ENCODE measurements at places on chromosomes 16 and 17.

DNA sequence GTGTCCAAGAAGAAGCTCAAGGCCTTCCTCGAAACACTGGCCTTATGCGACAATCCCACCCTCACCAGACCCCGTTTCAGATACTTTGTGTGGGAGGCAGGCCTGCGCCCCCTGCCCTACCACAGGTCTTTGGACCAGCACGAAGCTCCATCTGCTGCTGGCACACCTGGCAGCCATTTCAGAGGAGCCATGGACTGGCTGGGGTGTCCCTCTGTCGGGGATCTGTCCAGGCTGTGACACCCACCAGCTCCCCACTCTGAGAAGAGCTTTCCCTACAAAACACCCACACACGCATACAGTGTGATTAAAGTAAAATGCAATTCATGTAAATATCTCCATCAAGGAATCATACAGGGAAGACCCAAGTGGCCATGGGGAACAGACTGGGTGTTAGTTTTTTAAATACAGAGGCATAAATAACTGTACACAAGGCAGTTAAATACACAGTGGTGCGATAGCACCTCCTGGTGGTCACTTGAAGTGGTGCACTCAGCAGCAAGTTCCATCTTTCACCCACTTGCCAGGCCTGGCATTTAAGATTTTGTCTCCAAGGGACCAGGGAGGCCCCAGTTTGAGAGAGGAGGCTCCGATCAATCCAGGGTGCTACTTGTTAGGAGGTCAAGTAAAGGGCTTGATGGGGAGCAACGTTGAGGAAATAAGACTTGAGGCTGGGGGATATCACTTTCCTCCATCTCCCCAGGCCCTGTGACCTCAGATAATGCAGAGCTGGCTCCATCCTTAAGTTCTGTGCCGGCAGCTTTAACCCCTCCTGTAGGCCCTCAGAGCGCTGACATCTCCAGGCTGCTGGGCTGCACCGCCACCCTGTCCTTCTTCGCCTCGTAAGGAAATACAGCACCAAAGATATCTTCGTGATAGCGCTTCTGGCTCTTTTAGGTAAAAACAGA is 43.6 kb downstream of the NOS2 start:
- DNase-seq: peak; percentile 61

GRCh38 chr16:55552621-55553020 is 13.9 kb upstream of the CAPNS2 start:
- no peak for DNase-seq

GRCh38 chr17:59712862-59713261 is 5.4 kb downstream of the VMP1 start:
- no peak for DNase-seq

GRCh38 chr17:42202696-42203095 is 8.4 kb upstream of the GHDC start:
- DNase-seq: no peak

DNA sequence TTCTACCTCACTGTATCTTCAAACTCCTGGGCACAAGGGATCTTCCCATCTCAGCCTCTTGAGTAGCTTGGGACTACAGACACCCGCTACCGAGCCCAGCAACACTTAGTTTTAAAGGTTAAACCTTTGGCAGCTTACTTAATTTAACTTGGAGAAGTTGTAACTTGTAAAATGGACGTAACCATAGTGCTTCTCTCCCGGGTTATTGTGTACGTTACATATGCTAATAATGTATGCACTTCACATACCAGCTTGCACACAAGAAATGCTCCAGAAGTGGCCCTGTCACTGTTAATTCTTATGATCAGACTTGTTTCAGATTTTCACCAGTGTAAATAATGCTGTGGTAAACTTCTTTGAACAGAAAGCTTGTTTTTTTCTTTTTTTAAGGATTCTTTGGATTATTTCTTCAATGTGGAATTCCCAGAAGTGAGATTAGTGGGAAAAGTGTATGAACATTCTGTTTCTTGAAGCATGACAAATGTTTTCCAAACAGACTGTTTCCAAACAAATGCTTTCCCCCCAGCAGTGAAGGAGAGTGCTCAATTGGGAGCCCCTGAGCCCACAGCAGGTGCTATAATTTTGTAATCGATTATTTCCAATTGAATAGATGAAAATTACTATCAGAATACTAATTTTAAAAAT is 61.5 kb downstream of the EPN2 start:
- no peak for DNase-seq

DNA sequence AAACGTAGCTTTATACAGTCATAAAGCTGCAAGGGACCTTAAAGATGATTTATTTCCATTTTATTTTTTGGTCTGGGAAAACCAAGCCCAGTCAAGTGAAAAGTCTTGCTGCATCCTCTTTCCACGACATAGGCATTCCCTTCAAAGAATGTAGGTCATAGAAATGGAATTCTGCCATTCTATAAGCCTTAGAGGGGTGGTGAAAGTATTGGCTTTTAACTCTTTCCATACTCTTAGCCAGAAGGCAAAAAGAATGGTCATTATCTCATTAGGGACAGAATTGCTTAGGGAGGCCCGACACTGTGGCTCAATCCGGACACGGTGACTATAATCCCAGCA is 7.9 kb upstream of the MSL1 start:
- DNase-seq: no peak

DNA sequence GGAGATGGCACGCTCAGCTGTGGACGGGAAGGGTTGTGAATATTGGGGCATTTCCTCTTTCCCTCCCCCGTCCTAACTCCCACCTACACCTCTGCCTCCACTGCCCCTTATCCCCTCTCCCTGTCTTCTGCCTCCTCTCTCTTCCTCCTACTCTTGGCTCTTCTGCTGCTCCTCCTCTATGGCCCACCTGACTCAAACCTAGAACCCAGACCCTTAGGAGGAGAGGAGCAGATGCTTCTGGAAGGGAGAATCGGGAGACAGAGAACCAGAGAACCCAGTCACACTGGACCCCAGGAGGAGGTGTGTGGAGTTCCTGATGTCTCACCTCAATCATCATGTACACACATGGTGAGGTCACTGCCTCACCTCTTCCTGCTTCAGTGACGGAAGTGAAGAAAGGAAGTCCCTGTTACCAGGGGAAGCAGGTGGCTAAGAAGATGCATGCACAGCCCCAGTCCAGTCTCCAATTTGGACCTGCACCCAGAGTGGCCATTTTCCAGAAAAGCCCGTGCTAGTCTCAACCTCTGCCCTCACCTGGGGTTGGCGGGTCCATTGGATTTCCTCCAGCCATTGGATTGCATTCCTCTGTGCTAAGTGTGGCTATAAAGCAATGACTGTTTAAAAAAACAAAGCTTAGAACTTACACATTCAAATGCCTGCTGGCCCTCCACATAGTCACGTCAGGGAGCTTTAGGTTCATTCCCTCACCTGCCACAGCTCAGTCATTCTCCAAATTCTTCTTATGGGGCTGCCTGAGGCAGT is 4.0 kb downstream of the RNF222 start:
- DNase-seq: no peak

GRCh38 chr17:28142305-28142704 is 99.8 kb downstream of the NLK start:
- no peak for DNase-seq

DNA sequence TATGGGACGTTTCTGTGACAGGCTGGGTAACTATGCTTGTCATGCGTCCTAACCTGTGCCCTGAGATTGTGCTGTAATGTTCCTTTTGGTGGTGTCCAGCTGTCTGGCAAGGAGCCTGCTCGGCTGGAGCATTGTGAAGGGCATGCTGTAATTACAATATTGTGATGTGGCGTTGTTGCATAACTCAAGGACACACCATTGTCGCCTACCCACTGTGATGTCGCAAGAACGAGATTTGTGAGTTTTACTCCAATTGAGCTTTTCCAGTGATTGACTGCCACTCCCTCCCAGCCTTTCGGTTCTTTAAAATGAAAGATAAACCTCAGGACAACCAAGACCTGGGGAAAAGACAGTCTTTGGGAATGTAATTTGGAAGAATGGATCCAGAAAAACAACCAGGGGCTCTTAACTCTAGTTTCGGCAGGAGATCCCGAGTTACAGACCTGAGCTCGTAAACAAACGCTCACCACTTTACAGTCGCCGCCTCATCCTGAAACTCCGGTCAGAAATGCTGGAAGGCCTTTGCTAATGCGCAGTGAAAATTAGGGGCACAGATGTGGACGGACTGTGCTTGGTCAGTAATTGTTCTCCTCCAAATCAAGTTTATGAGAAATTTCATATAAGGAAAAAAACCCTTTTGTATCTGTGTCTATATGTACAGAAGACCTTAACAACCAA is 1.3 kb downstream of the ZNF750 start:
- DNase-seq: no peak

DNA sequence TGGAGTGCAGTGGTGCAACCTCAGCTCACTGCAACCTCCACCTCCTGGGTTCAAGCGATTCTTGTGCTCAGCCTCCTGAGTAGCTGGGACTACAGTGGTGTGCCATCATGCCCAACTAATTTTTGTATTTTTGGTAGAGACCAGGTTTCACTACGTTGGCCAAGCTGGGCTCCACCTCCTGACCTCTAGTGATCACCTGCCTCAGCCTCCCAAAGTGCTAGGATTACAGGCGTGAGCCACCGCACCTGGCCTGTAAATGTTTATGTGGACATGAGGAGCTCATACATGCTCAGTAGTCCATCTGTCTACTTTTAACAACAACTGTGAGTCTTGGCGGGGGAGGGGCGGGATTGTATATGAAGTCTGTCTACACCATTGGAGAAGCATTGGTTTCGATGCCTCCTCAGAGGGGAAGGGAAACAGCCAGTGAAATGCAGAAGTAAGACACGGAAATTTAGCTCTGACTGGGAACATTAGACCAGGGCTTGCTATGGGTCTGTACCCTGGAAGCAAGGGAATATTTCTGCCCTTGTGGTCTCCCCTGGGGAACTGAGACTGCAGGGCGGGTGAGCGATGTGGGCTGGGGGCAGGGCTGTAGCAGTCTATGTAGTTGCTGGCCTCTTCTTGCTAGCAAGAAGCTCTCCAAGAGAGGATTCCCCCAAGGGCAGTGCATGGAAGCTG is 9.3 kb downstream of the NUBP1 start:
- no peak for DNase-seq

GRCh38 chr16:1283996-1284616 is 25.3 kb upstream of the UBE2I start:
- no peak for DNase-seq

DNA sequence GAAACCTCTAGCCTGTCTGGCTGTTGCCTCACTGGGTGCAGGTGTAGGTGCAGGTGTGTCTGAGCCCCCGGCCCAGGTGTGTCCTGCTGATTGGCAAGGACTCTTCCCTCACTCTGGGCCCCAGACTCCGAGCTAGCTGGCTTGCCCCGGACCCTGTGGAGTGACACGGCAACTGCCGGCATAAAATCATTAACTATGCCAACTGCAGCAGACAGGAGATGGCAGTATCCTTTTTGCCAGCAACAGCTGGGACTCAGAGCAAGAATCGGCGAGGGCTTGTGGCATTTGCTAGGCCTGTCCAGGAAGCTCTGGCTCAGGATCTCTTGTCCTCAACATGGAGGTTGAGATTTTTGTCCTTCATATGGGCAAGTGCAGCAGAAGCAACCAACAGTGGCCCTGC is 20.8 kb downstream of the CIAPIN1 start:
- no peak for DNase-seq

- DNase-seq: no peak
Observed at GRCh38 chr17:73513426-73513825, 130.8 kb downstream of the SDK2 start.

DNA sequence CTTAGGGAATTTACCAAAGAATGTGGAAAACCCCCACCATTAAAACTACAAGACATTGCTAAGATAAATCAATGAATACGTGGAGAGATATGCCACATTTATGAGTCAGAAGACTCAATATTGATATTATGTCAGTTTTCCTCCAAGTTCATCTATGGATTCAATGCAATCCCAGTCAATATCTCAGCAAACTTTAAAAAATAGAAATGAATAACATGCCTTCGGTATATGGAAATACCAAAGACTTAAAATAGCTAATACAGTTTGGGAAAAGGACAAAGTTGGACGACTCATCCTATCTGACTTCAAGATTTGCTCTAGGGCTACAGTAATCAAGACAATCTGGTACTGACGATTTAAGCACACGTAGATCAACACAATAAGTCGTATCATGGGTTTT is 31.2 kb downstream of the PIK3R5 start:
- no peak for DNase-seq

DNA sequence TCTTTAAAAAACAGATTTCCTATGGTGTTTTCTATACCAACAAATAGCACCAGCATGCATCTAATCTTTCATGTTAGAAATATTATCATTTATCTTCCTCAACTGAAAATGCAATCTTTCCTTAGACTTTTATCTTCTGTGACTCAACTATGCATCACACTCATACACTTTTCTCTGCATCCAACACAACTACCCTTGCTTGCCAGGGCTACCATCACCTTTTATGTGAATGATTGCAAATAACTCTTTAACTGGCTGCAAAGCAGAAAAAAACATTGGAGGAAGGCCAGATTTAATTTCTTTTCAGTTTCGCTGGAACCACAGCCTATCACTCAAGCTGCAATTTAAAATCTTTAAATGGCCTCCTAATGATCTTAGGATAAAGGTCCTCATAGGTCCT is 212.9 kb downstream of the CDH8 start:
- no peak for DNase-seq

DNA sequence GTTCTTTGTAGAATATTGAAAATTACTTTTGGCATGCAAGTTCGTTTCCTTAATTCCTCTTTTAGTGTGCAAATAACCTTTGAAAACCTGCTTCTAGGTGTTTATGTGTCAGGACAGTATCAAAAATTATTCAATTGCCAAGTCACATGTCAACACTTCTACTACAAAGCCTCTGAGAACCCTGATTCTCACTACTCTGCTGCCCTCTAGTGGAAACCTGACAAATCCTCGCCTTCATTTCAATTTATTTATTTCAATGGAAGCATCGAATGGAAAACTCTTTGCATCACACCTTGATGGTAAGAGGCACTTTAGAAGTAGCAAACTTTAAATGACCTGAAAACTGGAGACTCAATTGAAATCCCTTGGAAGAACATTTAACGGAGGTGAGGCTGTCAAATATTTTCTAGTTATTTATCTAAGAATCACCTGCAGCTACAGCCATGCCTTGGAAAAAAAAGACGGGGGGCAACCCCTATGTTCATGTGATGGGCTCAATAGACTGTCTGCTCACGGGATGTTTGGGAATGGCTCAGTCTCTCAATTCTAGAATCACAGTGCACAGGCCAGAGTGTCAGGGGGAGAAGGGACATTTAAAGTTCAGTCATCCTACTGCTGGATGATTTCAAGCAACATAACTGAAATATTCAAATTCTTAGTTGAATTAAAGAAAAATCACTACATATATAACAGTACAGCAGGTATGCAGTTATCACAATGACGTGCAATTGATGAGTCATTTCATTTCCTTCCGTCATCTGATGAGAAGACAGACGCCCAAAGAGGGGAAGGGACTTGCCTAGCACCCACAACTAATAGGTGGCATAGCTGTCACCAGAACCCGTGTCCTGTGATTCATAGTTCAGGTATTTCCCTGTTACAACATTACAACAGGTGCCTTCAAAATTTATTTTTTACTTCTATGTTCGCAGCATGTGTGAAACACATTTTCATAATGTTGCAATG is 563.9 kb downstream of the TOX3 start:
- DNase-seq: no peak
